COLO829 (cell line): ENCODE measurements at places on chromosomes 5 and 9.

- DNase-seq: no peak
Observed at GRCh38 chr9:129626625-129627284, 792 bp downstream of the NTMT1 start.

DNA sequence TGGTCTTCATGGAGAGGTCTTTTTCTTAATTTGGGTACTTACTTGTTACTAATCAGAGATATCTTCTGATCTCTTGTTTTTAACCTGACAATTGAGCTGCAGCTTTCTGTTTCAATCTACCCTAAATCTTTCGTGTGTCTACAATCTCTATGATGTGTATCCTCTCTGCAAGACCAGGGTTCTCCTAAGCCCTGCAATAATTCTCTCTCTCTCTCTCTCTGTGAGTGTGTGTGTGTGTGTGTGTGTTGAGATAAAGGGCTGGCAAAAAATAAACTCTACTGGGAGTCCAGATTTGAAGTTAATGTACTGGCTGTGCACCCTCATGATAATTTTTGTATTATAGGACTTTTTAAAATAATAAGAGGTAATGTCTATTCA lies 57.8 kb upstream of the FBXL7 start:
- DNase-seq: no peak

DNA sequence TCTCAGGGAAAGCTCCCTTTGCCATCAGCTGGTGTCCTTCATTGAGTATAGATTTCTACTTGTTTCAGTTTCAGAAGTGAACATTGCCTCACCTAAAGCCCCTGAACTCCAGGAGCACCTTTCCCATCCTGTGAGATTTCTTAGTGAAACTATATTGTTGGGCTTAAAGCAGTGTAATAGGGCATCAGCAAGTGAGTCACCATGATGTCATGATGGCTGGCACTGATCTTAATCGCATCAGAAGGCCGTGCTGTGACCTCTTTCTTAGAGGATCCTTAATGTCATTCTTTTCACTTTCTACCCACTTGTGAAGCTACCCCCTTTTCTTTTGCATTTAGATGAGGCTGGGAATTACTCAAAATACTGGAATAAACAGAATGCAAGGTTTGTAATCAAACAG lies 401.3 kb downstream of the MTRR start:
- peak; percentile 11 for DNase-seq

DNA sequence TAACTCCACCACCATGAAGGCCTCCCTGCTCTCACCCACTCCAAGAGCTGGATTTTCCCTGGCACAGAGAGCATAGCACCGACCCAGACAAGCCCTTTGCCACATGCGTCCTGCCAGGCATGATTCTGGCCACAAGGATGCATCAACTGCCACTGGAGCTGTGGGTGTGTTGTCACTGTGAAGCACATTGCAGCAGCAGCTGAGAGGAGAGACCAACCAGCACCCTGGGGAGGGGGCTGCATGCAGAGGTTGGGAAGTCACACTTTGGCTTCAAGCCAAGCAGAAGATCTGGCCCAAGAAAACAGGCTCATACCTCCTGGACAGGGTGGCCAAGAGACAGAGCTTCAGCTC lies 22.6 kb upstream of the PTGES start:
- DNase-seq: no peak

- DNase-seq: no peak
Observed at GRCh38 chr5:177531209-177531940, 14.6 kb upstream of the DDX41 start.

DNA sequence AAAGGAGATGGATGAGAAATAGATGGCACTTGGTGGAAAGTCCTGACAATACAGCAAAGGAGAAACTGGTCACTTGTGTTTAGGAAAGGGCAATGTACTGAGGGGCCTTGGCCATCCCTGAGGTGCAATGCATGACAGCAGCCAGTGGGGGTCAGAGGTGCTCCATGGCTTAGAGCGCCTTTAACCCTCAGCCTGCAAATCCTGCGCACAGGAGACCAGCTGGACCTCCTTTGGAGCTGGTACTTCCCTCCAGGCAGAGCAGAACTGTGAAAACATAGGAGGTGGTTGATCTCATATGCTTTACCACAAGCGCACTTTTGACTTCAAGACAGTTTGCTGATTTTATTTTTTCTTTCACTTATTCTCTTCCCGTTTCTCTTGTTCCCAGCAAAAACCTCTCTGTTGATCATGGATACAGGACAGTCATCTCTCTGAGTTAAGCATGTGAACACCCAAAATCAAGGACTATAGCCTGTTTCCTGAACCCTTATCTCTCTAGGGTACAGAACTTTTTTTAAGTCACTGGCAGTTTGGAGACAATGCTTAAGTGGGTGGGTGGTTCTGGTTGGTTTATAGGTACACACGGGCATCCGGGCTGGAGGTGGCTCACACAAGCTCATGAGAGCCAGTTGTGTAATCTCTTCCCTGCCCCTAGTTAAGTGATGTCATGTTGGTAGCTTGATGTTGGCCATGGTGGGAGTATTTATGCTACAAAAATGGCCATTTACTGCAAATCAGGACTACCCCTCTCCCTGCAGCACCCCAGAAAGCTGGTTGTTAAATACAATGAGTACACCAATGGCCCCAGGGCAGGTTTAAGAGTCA lies 37.6 kb upstream of the ANKRD55 start:
- peak; percentile 25 for DNase-seq

DNA sequence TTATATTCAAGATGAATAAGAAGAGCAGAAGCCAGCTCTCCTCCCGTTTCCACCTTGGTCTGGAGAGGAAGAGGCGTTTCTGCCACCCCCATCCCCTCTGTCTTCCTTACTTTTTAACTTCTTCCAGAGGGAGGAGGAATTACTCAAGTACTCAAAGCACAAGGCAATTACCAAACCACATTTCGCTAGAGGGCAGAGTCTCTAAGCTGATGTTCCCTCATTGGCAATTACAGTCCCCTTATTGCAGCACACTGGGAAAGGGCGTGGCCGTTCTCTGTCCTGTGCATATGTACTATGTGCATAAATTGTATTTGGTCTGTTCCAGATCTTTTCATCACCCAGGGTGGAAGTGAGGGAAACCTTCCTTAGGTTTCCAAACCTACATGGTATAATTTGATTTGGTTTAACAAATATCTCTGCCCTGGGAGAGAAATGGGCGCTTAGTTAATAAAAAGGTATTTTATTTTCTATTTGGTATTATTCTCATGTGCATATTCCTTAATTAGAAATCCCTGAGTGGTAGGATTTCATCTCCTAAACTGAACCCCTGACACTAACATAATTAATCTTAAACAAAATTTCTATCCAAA lies 29.8 kb upstream of the ALDOB start:
- DNase-seq: peak; percentile 45

DNA sequence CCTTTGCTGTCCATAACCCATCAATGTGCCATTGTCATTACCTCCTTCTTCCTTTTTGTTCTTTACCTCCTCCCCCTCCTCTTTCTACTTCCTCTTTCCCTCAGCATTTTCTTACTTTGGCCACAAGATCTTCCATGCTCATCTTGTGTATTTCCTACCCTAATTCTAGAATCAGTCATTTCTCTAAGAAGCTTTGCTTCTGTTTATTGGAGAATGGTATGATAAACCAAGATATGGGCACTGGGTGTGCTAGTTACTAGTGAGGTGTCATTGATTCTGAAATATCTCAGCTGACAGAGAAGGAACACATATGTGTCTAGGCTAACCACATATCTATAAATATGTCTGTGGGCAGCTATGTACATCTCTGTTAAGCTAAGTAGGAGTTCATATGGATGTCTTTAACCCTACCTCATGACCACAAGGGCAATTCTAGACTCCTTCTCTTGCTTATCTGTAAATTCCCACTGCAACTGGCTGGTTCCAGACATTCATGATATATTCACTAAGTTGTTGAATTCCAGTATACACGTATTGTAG lies 2051.3 kb upstream of the CDH9 start:
- no peak for DNase-seq

DNA sequence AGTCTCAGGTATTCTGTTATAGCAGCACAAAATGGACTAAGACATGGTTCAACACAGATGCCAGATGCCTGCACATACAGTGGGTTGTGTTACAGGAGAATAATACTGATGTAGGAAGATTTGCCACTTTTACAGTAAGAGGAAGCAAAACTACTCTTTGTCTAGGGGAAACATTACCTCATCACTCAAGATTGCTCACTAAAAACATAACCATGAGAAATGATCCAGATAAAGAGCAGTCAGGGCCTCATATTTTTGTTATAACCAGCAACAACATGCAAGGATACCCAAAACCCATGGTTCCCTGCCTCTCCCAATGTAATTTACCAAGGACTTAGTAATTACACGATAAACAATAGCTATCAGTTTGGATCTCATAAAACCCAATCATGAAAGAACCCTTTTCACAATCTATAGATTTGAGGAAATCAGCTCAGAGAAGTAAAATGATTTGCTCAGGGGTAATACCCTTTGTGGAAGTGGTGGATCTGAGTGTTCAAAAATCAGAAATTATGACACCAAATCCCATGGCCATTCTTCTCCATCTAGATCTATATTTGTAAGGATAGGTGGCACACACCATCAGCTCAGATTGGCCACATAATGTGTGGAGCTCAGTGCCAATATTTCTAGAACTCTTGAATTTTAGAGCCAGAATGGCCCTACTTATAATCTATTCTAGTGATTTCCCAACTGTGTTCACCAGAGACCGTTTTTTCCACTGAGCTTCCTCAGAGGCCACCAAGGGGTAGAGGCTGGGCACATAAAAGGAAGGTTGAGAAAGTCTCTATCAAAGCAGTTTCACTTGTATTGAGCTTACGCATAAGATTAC lies 27.8 kb downstream of the DPYSL3 start:
- no peak for DNase-seq

GRCh38 chr5:150166650-150167511 lies at the start of gene CDX1:
Gene CDX1 (plus strand): TSS chr5:150166778. CDS start chr5:150166877, 99 bp downstream.
- DNase-seq: no peak

DNA sequence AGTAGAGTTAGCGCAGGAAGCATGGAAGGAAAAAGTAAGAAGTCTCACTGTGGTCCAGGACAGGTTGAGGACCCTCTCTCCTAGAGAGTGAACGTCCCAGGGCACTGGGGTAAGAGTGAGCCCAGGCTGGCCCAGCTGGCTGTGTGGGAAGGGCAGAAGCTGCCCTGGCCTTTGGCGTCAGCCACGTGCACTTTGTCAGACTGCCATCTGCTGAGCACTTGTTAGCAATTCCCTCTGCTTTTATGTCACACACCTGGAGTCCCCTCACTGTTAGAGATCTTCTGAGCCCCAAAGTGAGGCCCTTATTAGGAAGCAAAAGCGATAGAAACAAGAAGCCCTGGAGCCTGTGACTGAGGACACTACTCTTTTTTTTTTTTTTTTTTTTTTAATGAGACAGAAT lies 79.1 kb downstream of the UGCG start:
- DNase-seq: no peak

GRCh38 chr9:134445000-134445399 lies 118.7 kb downstream of the RXRA start:
- DNase-seq: no peak

GRCh38 chr9:109426626-109427402 lies 71.3 kb downstream of the PTPN3 start:
- DNase-seq: peak; percentile 58

- no peak for DNase-seq
Observed at GRCh38 chr5:96626956-96627355, 35.2 kb upstream of the CAST start.

DNA sequence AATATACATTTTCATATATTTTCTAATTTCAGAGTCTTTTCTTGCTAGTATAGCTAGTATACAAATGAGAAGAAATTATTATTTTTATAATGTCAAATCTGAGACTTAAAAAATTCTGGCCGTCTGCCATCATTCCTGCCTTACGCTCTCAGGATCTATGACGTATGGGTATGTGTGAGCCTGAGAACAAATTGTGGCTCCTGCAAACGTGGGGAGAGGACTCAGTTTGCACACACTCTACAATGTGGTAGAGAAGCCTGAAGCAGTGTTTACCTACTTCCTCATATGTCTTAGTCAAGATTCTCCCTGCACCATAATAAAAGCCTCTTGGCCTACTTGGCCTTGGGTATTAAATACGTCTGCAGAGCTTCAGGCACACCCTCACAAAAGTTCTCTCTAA lies 825.4 kb downstream of the SEMA5A start:
- DNase-seq: no peak
